ENCODE measurements at places on chromosomes 3 and 15.

GRCh38 chr3:58519668-58520402 is 17.2 kb downstream of the ACOX2 start:
- no peak for DNase-seq

GRCh38 chr3:100535610-100535943 is 43.2 kb downstream of the TMEM45A start:
- DNase-seq: no peak

DNA sequence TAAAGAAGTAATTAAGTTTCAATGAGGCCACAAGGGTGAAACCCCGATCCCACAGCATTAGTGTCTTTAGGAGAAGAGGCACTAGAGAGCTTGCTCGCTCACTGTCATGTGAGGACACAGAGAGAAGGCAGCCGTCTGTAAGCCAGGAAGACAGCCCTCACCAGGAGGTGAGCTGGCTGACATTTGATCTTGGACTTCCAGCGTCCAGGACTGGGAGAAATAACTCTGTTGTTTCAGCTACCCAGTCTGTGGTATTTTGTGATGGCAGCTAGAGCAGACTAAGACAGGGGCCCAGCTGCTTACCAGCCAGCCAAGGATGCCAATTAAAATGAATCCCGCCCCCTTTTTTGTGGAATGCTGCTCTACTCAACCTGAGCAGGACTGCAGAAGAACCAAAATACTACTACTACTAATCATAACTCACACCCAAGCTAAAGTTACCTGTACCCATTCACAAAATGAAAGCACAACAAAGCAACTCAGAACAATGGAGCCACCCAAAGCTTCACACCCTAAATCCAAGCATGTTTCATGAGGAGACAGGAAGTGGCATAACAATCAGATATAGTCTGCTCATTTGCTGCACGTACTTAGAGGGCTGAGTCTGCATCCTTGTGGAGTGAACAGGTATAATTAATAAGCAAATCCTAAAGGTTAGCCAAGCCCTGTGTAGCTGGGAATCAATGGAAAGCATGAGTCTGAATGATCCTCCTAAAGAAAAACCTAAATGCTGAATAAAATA is 35.6 kb upstream of the RHCG start:
- DNase-seq: no peak

- DNase-seq: no peak
These were observed 73.8 kb downstream of the RPLP1 start for GRCh38 chr15:69526081-69527061.

- no peak for DNase-seq
These were observed 33.0 kb upstream of the ARL14 start for GRCh38 chr3:160643994-160644393.

DNA sequence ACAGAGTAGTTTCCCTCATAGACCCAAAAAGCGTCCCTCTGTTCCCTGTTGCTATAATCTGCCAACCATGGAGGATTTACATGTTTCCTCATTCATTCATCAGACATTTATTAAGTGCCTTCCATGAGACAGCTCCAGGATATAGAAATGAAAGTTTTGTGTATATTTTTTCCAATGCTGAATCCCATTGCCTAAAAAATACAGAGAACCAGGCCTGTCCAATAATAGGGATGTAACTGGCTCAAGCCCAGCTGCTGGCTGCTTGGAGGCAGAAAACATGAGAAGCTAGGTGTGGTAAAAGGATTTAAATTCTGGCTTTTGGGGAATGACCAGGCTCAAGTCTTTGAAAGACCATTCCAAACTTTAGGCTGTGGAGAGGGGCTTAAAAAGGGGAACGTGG is 41.5 kb downstream of the RARB start:
- DNase-seq: no peak

DNA sequence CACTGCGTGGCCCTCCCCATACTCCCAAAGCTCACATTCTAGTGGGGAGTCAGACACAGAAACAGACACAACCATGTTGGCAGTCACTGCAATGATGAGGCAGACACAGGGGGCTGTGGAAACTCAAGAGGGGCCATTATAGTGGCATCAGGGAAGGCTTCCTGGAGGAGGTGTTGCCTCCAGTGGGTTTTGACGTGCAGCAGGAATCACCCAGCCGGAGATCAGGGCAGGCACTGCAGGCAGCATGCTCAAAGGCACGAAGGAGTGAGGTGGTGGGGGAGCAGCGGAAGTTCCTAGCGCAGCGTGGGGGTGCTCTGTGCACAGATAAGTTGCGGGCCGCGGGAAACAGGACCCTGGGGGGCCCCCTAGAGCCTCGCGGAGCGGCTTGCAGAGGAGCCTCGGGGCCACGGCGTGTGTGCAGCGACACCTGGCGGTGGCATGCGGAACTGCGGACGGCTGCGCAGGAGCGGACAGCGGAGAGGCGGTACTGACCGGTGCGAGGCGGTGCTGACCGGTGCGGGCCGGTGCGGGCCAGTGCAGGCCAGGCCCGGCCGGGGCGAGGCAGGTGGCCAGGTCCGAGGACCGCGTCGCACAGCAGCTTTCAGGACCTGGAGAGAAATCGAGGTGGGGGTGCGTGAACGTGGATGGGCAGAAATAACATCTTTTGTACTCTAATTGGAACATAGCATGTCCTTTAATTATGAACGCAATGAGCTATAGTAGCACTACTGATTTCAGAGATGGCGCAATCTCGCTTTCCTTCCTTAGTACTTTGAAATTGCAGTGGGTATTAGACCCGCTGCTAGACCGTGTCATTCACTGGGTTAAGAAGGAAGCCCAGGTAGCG is 101.5 kb downstream of the FBLN2 start:
- DNase-seq: peak; percentile 60

GRCh38 chr15:38017721-38018120 is 83.3 kb downstream of the TMCO5A start:
- DNase-seq: no peak

GRCh38 chr3:100214574-100214964 is 46.2 kb upstream of the TBC1D23 start:
- no peak for DNase-seq

GRCh38 chr3:106533788-106534160 is 665.0 kb upstream of the CBLB start:
- peak; percentile 30 for DNase-seq

GRCh38 chr3:34504775-34505174 is 706.3 kb downstream of the PDCD6IP start:
- DNase-seq: no peak

GRCh38 chr3:106380232-106380631 is 511.4 kb upstream of the CBLB start:
- no peak for DNase-seq

GRCh38 chr15:50933341-50933740 is 24.9 kb downstream of the AP4E1 start:
- no peak for DNase-seq

DNA sequence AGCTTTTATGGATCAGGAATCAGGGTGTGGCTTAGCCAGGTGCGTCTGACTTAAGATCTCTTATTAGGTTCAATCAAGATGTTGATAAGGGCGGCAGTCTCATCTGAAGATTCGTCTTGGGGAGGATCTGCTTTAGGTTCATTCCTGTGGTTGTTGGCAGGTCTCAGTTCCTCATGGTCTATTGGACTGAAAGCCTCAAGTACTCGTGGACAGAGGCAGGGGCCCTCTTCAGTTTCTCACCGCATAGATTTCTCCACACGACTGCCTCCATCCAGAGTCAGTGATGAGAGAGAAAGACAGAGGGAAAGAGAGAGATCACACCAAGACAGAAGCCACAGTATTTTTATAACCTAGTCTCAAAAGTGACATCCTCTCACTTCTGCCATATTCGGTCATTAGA is 9.4 kb downstream of the MEX3B start:
- no peak for DNase-seq

DNA sequence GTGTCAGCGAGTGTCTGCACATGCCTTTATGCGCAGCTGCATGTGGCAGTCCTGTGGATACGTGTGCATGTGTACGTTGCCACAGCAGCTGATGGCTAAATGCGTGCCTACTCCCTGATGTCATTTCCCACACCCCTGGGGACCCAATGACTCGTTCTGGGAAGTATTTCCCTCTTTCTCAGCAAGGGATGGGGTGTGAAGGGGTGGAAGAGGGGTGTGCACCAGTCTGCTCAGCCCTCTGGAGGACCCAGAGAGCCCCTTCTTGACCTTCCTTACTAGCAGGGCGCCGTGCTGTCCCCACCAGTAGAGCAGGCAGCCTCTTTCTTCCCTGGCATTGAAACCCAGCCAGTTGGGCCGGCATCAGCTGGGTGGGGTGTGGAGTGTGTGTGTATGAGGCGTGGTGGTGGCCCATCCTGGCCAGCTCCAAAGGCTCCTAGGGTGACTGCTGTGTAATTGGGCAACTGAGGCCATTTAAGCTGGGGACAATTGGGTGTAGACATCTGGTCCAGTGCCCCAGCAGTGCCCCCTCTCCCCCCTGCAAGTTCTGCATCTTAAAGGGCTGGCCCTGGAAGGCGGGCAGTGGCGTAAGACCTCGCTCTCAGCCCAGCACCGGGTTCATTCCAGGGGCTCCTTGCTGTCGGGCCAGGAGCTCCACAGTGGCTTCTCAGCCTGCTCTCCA is 19.2 kb downstream of the SNX33 start:
- peak; percentile 89 for DNase-seq

GRCh38 chr3:53103397-53104296 is 26.6 kb downstream of the RFT1 start:
- no peak for DNase-seq

DNA sequence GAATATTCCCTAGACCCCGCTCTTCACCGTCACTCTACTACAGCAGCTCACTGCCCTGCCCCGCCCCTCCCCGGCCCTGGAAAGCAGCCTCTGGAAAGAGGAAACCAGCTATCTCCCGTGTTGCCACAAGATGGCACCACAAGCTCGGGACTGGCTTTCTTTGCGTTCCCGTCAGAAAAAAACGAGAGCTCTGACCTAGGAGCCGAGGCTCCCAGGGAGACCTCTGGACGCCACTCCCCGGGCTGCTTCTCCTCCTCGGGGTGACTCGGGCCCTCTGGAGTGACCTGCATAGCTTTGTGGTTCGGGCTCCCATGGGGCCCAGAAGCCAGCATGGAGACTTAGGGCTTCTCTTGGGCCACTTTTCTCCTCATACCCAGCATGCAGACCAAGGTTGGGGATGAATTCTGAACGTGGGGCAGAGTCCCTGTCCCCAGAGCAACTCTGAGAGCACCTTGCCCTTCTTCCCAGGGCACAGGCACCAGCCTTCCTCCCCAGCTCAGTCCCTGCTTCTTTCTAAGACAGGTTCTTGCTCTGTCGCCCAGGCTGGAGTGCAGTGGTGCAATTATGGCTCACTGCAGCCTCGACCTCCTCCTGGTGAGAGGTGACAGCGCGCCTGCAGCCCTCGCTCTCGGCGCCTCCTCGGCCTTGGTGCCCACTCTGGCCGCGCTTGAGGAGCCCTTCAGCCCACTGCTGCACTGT is 19.0 kb downstream of the STOML1 start:
- peak; percentile 83 for DNase-seq

GRCh38 chr3:79602385-79602784 is 165.4 kb downstream of the ROBO1 start:
- DNase-seq: no peak

- no peak for DNase-seq
These were observed 1227.6 kb upstream of the EPHA6 start for GRCh38 chr3:95586754-95587153.

- DNase-seq: no peak
These were observed 543.6 kb downstream of the AGBL1 start for GRCh38 chr15:86623236-86623635.

- DNase-seq: no peak
These were observed 71.8 kb downstream of the DTWD1 start for GRCh38 chr15:49692514-49693090.

DNA sequence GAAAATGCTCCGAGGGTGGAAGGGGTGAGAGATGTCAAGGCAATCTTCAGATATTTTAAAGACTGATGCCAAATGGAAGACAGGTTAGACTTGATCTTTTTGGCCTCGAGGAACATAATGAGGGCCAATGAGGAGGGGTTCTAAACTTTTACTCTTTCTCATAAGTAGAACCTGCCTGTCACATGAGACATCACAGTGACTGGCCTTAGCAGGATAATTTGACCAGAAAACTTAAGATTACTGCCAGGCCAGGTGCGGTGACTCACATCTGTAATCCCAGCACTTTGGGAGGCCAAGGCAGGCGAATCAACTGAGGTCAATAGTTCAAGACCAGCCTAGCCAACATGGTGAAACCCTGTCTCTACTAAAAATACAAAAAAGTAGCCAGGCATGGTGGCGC is 12.2 kb downstream of the TM4SF4 start:
- DNase-seq: no peak

GRCh38 chr3:96900031-96900430 is 85.6 kb downstream of the EPHA6 start:
- no peak for DNase-seq

- DNase-seq: no peak
These were observed 22.6 kb downstream of the TGFBR2 start for GRCh38 chr3:30628901-30629590.

DNA sequence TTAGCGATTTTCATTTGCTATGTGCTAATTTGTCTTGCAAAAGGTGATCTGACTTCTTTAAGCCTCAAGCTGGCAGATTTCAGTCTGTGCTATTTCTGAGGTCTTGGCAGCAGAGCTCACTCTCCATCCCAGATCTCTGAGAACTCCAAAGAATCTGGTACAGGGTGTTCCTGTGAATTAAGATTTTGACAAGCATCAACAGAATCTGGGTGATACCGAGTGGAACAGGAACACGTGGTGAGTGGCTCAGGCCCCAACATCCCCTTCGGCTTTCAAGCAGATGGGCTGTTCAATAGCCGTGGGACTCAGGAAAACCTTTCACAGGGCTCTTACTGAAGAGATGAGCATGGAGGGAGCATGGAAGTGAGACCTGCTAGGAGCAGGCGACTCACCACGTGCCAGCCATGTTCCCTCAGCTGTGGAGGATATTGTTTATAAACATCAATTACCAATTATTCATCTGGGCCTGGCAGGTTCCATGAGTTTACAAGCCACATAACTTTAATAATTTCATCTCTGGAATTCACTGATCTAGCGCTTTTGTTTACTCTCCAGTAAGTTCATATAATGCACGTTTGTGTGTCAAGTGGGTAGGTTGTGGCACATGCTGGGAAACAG is 103.4 kb upstream of the SELENOK start:
- DNase-seq: no peak

DNA sequence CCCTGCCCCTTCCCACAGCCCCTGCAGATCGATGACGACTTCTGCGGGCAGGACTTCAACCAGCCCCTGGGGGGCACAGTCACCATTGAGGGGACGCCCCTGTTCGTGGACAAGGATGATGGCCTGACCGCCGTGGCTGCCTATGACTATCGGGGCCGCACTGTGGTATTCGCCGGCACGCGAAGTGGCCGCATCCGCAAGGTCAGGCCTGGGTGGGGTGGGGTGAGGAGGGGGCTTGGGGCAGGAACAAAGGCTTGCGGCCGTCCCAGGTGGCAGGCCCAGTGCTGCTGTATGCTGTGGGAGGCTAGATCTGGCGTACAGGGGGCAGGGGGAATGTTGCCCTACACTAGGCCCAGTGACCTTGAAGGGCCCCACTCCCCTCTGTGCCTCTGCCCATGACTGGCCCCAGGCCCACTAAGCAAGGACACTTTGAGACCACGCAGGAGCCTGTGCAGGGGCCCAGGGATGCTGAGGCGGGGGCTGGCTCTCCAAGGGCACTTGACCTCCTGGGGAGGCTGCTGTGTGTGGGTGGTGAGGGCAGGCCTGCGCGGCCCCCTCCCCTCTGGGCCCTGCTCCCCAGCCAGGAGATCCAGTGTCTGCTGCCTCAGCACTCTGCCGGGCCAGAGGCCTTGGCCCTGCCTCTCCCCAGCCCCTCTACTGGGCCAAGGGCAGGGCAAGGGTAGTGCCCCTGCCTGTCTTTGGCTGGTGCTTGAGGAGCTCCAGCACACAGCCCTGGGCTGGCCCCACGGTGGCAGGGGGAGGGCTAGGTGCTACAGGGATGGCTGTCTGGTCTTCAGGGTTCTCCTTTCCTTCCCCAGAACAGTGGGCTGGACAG is 8.7 kb downstream of the PLXNA1 start:
- no peak for DNase-seq

GRCh38 chr15:80558631-80559319 is 136.3 kb upstream of the ABHD17C start:
- no peak for DNase-seq

All from T1000 (cell line).